Left forelimb (tissue), 1 donor: ENCODE measurements at places on chromosomes 11 and 22.

DNA sequence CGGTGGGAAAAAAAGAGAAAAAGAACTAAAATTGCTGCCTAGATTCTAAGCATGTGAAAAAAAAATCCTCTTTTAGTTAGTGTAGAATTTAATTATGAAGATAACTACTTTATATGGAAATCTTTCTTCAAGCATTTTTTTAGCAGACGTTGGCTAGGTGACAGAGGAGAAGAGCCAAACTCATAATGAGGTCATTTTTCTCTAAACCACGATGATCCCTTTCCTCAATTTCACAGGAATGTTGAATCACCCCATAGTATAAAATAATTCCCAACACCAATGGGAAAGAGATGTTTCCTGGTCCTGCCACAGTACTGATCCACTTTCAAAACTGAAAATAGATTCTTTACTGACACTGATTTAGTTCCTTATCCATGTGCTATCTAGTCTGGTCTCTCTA lies 319.8 kb downstream of the DLG2 start:
- DNase-seq, result no peak

DNA sequence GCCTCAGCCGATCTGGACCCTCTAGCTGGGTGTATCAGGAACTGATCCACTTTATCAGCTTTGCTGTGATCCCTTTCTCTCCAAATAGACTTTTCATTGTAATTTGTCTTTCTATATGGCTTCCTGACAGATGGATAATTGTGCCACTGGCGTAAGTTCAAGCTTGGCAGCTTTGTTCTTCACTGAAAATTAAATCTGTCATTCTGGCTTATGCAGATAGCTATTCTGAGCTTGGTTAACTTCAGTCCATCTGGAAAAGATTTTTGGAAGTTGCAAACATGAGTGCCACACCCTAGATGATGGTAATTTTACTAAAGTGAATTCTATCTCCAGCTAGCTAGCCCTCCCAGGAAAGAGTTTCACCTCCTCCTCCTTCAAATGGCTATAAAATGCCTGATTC lies 8.1 kb downstream of the OR5A2 start:
- DNase-seq, result no peak

DNA sequence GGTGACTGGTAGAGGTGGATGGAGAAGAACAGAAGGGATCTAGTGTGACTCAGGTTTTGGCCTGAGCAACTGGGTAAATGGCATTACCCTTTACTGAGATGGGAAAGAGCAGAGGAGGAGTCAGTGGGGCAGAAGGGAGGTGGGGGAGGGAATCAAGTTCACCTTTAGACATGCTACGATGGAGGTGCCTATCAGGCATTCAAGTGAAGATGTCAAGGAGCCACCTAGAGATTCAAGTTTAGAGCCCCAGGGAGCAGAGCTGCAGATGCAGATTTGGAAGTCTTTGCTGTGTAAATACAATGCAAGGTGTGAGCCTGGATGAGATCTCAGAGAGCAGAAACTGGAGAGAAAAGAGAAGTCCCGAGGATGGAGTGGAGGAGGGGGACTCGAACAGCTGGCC lies 979 bp upstream of the MOGAT2 start:
- DNase-seq, result no peak

- no peak for DNase-seq
These were observed 95.7 kb downstream of the TRMU start for GRCh38 chr22:46430961-46431838.

DNA sequence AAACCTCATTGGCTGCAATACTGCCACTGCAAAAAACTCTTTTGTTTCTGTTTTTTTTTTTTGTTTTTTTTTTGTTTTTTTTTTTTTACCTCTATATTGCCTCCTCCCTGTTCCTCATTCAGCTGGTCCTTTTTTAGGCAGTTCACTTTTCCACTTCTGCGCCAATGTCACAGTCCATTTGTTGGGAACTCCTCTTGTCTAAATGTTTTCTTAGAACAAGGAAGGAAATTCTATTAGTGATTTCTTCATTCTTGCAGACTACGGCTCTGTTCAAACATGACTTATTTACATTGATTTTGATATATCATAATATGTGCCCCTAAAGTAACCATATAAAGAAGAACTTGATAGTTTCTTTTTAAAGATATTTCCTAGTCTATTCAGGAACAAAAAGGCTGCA lies 2.9 kb downstream of the FAM118B start:
- no peak for DNase-seq

DNA sequence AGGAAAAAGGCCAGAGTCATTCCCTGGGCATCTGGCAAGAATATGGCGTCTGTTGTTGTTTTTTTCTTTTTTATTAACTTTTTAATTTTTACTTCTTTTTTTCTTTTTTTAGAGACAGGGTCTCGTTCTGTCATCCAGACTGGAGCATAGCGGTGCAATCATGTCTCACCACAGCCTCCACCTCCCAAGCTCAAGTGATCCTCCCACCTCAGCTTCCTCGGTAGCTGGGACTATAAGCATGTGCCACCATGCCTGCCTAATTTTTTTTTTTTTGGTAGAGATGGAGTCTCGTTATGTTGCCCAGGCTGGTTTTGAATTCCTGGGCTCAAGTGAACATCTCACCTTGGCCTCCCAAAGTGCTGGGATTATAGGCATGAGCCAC lies 54.0 kb upstream of the PRDM11 start:
- no peak for DNase-seq

- no peak for DNase-seq
These were observed 1.4 kb upstream of the DGAT2 start for GRCh38 chr11:75767228-75767572.

- DNase-seq, result no peak
These were observed 3.6 kb upstream of the C11orf86 start for GRCh38 chr11:66971488-66971887.

DNA sequence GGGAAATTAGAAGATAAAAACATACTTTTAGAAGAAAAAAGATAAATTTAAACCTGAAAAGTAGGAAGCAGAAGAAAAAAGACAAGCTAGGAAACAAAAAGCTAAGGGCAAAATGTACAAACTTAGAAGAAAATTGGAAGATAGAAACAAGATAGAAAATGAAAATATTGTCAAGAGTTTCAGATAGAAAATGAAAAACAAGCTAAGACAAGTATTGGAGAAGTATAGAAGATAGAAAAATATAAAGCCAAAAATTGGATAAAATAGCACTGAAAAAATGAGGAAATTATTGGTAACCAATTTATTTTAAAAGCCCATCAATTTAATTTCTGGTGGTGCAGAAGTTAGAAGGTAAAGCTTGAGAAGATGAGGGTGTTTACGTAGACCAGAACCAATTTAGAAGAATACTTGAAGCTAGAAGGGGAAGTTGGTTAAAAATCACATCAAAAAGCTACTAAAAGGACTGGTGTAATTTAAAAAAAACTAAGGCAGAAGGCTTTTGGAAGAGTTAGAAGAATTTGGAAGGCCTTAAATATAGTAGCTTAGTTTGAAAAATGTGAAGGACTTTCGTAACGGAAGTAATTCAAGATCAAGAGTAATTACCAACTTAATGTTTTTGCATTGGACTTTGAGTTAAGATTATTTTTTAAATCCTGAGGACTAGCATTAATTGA lies 1.0 kb downstream of the MALAT1 start:
- DNase-seq, result no peak

GRCh38 chr22:35150183-35151107 lies 84.5 kb downstream of the ISX start:
- peak; percentile 83 for DNase-seq

GRCh38 chr11:35856259-35856658 lies 87.6 kb upstream of the LDLRAD3 start:
- no peak for DNase-seq

GRCh38 chr11:121446752-121447156 lies 5.4 kb upstream of the SORL1 start:
- no peak for DNase-seq

GRCh38 chr11:2886191-2886894 lies 768 bp upstream of the CDKN1C start:
- peak; percentile 83 for DNase-seq

DNA sequence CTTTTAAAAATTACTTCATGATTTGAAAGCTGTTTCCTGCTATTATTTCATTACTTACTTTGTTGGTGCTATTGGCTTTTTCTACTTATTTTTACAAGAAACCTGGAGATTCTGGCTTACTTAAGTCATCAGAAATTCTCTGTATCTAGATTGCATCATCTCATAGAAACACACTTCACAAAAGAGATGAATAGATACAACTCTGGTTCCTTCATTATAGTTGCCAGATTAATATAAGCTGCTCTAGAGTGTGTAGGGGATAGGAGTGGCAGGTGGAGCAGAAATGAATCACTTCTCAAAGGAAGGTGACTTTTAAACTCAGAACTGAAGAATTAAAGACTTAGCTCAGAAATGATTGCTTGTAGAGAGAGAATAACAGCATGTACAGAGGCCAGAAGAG lies 20.0 kb downstream of the CYP2R1 start:
- DNase-seq, result no peak

DNA sequence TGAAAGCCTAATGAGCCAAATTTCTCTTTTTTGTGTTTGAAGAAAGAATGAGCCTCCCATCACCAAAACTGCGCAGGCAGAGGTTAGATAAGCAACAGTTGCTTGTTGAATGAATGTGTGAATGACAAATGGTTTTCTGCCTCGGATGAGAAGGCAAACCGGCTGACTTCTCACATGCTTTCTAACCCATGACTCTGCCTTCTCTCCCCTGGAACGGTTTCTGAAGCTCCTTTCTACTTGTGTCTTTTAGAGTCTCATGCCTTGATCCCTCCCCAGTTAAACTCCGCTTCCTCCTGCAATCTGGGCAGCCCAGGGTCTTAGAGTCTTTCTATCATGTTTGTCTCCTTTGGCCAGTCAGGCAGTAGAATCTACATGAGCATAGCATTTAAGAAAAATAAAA lies 342.1 kb upstream of the NCAM1 start:
- DNase-seq, result no peak

- DNase-seq, result no peak
These were observed 624.8 kb upstream of the KIRREL3 start for GRCh38 chr11:127625402-127625801.

DNA sequence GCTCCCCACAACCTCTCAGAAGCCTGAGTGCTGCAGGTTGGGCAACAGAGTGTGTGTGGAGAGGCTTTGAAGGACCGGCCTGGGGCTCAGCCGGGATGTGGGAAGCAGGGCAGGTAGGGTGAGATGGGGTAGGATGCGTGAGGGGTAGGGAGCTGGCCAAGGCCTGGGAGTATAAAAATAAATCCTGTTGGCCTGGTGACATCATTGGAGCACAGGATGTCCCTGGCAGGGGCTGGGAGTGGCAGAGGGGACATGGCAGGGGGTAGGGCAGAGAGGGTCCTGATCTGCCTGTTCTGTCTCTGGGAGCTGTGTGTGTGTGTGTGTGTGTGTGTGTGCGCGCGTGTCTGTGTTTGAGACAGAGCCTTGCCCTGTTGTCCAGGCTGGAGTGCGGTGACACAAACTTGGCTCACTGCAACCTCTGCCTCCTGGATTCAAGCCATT lies 28.6 kb downstream of the TEF start:
- no peak for DNase-seq

DNA sequence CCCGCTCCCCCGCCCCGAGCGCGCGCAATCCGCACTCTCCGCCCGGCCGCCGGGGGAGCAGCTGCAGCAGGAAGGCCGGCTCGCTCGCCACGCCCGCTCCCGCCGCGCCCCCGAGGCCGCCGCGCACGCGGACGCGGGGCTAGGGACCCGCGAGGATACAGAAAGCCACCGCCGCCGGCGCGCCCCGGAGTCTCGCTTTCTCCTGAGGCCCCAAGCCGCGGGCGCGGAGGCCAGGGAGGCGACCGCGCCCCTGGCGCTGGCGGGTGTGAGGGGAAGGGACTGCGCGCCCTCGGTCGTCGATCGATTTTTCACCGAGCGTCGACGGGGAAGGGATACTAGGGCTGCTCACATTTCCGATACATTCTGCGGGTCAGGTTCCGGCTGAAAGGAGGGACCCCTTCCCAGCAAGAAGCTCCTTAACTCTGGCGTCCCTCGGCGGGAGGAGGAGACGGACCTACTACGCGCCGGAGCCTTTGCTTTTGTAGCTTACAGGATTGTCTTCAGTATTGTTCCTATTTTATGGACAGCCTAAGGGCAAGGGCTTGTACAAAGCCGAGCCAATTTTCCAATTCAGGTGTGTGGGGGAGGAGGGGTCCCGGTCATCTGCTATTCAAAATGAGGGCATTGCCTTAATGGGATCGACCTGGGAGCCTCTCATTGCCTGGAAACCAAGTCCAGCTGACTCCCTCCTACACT lies 416 bp upstream of the GAB2 start:
- DNase-seq, result peak; percentile 88

DNA sequence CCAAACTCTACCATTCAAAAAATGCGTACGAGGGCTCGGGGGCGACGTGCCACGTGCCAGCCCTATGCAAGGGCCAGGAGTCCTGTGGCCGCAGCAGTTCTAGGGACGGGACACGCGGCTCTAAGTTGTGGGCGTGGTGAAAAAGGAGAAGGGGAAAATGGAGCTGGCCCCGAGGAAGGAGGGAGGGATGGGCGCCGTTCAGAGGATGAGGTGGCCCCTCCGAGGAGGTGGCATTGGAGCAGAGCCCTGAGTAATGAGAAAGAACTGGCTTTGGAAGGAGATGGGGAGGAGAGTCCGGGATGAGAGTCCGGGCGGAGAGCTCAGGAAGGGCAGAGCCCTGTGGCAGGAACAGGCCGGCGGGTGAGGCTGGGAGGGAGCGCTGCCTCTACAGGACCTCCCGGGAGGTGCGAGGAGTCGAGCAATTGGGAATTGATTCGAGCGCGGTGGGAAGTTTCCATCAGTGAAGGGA lies 21.0 kb downstream of the OTUB1 start:
- no peak for DNase-seq

DNA sequence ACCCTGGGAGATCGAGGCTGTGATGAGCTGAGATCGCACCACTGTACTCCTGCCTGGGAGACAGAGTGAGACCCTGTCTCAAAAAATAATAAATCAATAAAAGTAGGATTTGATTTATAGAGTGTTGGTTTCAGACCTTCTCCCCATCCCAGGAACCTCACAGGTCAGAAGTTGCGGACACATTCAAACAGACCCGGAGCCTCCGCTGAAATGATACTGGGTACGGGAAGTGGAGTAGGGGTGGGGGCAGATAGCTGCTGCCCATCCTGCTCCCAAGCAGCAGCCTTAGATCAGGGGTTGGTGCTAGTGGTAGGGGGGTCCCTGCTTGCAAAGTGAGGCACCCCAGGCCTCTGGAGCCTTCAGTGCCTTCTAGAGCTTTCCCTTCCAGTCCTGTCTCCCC lies 7.8 kb downstream of the PRDM11 start:
- DNase-seq, result no peak

DNA sequence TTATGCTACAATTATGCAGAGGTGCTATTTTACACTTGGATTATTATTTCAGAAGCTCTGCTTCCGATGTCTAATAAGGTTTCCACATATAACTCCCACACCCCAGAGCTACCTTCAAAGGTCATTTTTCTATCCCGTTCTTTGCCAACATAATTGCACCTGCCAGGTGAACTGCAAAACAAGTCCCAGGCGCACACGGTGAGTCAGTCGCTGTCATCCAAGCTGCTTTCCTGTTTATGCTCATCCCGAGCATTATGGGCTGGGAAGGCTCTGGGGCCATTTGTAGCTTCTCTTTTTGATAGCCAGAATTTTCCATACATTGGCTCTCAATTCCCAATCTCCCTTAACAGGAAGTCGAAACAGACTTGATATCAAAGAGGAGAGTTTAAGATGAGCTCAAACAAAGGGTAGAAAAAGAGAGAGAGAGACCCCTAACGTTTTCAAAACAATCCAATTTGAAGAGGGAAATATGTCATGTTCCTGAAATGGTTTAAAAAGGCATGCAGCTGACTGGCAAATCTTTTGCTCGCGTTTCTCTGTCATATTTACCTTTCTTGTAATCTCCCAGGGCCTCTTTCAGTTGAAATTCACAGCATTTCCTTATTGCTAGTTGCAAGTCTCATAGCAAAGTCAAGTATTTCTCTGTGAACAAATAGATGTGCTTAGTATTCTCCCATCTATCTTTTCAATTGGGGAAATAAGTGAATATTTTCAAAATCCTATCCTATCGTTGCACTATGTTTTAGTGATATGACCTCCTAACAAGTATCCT lies 815.9 kb downstream of the KCNA4 start:
- DNase-seq, result no peak
